Activated naive CD4-positive, alpha-beta T cell treated with Interleukin-2 at 50 U/mL for 16 hours (primary cell): ENCODE measurements at places on chromosomes 11 and 22.

- DNase-seq: no peak
Measured at GRCh38 chr22:46010951-46011626, 34.1 kb upstream of the WNT7B start.

GRCh38 chr11:111523343-111523742 lies 8.8 kb downstream of the HOATZ start:
- no peak for DNase-seq

DNA sequence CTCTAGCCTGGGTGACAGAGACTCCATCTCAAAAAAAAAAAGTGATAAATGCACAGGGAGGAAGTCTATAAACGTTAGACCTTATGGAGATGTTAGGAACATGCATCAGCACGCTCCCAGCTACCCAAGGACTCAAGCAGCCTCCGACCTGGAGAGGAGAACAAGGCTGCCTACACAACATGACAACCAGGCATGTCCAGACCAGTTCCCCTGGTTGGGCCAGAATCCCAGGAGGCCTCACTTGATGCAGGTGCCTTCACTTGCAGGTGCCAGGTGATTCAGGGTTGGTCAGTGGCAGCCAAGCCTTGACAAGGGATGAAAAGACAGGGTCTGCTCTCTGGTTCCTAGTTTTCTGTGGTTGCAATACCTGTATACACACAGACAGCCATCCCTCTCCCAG lies 5.9 kb downstream of the RANGAP1 start:
- no peak for DNase-seq

DNA sequence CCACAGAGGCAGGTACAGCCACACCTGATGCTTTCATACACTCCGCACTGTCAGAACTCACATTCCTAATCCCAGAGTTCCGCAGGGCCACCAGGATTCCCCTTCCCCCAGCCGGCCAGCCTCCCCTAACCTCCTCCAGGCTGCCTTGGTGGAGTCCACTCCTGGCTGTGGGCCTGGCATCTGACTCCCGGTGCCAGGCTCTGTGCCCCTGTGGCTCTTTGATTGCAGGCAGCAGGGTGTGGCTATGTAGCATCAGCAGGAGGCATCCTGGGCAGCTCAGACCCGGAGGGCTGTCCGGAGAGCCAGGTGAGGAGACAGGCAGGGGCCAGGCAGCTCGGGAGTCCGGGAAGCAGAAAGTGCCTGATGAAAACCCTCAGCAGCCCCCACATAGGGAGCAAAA lies 1432.9 kb downstream of the BRD1 start:
- no peak for DNase-seq

- no peak for DNase-seq
Measured at GRCh38 chr11:128528294-128528693, 59.1 kb downstream of the ETS1 start.
